CD4-positive, alpha-beta T cell treated with Interferon gamma for 1 hour (primary cell): ENCODE measurements at places on chromosomes 16 and 17.

DNA sequence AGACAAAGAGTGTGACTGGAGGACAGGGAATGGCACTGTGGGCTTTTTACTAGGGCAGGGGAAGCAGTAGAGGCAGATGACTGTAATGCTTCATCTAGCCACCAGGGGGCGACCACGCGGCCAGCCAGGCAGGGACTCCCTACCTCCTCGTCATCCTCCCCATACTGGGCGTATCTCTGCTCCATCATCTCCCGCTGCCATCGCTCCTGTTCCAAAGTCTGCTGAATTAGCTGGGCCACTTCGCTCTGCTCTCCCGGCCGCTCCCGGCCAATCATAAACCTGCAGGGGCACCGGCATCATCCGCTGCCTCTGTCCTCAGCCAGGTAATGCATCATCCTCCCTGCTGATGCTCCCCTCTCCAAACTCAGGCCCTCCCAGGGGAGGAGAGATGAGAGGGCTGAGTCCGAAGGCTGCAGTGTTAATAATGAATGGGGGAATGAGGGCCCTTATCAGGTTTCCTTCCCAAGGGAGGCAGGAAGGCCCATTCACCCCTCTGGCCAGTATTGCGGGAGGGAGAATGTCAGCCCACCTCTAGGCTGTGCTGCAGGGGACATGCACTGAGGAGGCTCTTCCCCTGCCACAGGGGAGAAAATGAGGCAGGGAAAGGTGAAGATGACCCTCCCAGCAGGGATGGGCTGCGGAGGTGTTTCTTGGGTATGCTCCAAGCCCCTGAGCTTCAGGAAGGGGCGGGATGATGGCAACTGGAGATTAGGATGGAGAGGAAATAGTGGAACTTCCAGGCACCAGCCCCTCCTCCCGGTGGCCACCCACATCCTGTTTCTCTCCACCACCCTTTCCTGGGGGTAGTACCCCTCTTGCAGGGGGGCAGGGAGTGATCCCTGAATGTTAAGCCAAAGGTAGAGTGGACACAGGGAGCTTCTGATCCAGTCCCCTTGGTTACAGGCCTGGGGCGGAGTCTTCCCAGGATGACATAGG, 10.3 kb upstream of the SAMD14 start:
- peak; percentile 77 for DNase-seq

GRCh38 chr17:82006468-82007227, 16.0 kb downstream of the CENPX start:
- no peak for DNase-seq

GRCh38 chr16:2183671-2184070, 12.7 kb downstream of the CASKIN1 start:
- DNase-seq, result no peak

- no peak for DNase-seq
These were observed 12.9 kb downstream of the TMEM98 start for GRCh38 chr17:32940706-32941390.

DNA sequence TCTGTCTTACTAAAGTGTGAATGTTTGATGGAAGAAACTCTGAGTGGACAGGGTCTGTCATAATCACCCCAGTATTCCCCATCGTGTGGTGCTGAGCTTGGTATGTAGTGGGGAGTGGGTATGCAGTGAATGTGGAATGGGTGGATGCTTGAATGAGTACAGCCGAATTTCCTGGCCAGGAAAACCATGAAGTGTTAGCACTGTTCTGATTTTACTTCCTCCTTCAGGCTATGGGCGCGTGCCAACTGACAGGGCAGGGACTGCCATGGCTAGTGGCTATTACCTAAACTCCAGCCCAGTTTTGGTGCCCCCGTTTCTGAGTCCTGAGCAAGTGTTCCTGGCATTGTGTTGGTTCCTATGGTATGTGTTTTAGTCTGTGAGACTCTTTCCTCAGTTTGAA, 48.6 kb downstream of the PRKCA start:
- no peak for DNase-seq

DNA sequence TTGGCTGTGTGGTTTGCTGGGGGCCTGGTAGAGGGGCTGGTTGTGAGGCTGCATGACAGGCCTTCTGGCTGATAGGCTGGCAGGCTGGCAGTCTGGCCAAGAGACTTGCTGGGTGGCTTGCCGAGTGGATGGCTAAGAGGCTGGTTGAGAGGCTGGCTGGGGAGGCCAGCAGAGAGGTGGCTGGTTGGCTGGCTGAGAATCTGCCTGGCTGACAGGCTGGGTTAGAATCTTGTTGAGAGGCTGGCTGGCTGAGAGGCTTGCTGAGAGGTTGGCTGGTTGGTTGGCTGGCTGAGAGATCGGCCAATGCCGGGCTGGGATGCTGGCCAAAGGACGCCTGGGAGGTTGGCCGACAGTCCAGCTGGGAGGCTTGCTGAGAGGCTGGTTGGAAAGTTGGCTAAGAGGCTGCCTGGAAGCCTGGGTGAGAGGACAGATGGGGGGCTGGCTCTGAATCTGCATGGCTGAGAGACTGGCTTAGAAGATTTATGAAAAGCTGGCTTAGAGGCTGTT, 35.9 kb upstream of the ACSM2B start:
- DNase-seq, result no peak

- no peak for DNase-seq
These were observed 940.4 kb downstream of the KCNJ2 start for GRCh38 chr17:71109697-71110096.

DNA sequence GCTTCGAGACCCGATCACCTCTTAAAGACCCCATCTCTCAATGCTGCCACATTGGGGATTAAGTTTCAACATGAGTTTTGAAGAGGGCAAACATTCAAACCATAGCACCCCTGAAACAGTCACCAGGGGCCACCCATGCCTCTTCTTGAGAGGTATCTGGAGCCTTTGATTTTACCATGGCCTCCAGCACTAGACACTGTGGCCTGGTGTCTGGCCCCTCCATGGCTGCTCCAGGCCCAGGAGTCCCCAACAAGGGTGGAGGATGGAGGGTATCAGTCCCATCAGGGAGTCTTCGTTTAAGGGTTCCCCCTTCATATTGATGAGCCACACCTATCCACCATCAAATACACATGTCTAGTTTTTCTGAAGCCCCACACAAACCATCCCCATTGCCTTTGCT, 66.5 kb upstream of the CDH5 start:
- no peak for DNase-seq

DNA sequence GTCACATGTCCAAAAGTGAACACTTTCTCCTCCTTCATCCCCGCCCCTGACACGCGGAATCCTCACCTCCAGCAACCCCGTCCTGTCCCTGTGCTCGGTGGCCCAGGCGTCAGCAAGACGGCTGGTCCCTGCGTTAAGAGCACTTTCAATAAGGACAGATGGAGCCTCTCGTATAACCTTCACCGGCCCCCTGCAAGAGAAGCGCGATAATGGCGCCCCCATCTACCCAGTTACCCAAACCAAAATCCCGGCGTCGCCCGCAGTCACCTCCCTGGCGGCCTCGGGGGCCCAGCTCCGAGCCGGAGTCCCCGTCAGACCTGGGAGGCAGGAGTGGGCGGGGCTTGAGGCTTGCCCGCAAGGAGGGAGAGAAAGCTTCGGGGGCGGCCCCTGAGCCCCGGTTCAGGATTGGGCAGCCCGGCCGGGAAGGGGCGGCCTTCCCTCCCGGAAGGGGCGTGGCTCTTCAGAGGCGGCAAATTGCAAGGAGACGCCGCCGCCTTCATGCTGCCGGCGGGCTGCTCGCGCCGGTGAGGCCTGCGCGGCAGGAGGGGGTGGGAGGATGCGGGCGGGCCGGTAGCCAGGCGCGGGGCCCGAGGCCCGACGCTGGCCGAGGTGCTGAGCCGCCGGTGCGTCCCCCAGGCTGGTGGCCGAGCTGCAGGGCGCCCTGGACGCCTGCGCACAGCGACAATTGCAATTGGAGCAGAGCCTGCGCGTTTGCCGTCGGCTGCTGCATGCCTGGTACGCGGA, at the start of gene TEDC2:
Gene TEDC2, plus strand, starts transcription at position 463 of the 744 bp plus-strand sequence. Its CDS starts 36 bp downstream, at position 499.
- DNase-seq, result peak; percentile 96

- DNase-seq, result peak; percentile 63
These were observed 43.2 kb downstream of the C16orf82 start for GRCh38 chr16:27109666-27110523.

GRCh38 chr17:65918500-65918899, 273.4 kb downstream of the CEP112 start:
- no peak for DNase-seq

DNA sequence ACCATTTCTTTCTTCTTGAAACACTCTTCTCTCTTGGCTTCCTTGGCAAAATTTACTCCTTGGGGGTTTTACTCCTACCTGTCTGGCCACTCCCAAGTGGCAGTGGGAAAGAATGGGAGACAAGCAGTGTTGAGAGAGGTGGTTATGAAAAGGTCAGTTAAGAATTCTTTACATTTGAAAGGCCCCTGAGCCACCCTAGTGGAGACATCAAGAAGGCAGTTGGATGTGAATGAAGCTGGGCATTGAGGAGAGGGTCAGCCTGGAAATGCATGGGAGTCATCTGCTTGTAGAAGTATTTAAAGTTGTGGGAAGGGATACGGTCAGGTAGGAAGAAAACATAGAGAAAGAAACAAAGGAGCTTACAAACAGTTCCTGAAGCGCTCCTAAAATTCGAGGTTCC, 42.3 kb upstream of the CCNF start:
- DNase-seq, result no peak

DNA sequence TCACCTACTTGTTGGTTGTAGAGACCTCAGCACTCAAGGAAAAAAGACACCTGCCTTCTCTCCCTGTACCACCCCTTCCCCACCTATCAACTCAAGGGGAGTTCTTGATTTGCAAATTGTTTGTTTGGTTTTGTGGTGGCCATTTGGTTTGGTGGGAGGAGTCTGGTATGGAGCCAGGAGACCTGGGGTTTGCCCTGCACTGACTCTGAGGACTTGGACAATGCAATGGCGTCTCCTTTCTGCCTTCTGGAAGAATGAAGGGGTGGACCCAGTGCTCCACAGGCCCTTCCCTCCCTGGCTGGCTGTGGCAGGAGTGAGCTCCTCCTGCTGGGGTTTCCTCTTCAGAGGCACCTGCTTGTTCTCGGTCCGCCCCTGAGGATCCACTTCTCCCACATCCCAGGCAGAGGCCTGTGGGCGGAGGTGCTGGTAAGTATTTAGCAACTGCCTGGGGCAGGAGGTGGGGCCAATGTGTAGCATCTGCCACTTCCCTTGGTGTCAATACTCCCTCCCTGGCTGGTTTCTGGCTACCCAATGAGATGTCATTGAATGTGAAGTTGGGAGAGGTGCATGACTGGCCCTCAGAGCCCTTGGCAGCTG, 164.5 kb downstream of the NTN1 start:
- DNase-seq, result no peak
